ENCODE measurements at places on chromosomes 5 and 9.

DNA sequence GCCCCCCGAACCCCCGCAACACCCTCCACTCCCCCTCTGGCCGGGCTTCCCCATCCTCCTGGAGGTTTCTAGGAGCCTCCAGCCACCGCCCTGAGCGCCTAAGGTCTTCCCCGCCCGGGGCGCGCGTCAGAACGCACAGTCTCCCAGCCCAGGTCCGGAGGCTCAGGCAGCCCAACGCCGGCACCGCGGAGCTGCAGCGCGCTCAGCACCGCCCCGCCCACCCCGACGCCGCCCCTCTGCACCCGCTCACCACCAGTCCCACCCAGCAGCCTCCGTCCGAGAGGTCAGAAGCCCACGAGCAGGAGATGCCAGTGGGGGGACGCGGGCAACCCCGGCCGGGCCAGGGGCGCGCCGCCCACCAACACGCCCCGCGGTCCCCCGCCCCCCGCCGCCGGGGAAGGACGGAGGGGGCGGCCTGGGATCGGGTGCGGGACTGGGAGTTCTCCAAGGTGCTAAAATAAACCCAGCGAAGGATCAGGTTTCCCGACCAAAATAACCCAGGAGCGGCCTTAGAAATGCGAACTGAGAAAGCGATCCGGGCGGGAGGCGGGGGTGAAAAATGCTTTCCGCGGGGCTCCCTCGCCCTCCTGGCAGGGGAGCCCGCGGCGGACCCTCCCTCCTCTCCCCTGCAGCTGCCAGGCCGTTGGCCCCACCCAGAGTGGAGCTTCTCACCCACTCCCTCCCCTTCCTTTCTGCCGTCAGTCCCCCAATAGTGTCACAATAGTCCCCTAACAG is 6.5 kb upstream of the FAM78A start:
- no peak for DNase-seq

DNA sequence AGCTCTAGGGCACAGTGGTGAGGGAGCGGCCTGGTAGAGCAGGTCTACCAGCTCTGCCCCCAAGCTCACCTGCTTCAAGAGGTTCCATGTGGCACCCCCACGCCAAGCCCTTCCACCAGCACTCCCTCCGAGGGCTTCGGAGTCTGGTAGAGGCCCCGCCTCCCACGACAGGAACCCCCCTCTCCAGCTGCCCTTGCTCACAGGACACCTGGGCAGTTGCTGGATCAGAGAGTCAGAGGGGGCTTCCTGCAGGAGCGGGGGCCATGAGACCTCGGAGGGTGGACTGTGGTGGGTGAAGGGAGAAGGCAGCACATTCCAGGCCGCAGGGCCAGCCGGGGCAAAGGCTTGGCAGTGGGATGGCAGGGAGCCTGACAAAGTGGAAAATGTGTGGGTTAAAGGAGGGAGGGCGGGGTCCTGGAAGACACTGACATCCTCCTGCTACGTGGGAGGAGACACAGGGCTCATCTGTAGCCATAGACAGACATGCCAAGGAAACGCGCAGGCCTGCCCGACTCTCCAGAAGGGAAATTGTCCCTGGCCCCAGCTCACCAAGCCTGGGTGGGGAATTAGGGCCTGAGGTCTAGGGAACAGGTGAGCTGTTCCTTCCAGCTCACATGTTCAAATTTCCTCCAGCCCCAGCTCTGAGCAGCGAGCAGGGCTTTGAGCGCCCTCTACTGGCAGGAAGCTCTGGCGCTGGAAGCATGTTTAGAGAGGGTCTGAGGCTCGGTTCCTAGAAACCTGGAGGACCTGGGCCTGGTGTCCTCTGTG is 74.2 kb downstream of the NTNG2 start:
- DNase-seq = peak; percentile 31

GRCh38 chr5:107772418-107773310 is 101.9 kb upstream of the EFNA5 start:
- no peak for DNase-seq

DNA sequence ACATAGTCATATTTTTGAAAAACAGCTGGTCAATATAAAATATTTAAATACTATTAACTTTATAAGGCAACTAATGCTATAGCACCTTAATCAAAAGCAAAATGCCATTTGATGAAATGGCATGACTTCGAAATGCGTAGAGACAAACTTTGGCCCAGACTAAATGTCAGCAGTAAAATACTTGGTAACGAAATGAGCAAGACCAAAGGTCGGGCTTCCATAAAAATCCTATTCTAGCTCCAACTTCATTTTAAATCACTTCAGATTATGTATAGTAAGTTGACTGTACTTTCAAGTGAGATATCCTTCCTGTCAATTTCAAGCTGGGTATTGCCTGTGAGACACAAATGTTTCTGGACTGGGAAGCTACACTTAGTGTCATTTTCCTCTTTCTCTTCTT is 805.4 kb upstream of the ZNF608 start:
- DNase-seq = no peak

GRCh38 chr9:127389381-127390247 is 7.4 kb upstream of the SLC2A8 start:
- DNase-seq = no peak

DNA sequence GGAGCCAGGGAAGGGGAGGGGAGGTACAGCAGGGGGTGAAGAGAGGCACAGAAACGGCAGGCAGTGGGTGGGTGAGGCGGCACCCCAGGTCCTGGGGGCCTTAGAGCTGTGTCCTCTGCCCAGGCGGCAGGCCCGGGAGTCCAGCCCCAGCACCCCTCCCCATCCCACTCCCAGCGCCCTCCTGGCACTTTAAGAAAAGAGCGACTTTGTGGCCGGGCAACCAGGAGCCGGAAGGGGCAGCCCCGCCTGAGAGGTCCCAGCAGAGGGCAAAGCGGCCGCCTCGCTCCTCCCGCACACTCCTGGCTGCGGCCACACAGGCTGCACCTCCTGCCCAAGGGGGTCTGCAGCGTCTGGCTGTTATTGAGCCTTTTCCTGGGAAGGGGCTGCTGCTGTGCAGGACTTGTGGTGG is 42.6 kb downstream of the NACC2 start:
- no peak for DNase-seq

- no peak for DNase-seq
Measured at GRCh38 chr9:38727497-38728001, 7.6 kb upstream of the FAM240B start.

DNA sequence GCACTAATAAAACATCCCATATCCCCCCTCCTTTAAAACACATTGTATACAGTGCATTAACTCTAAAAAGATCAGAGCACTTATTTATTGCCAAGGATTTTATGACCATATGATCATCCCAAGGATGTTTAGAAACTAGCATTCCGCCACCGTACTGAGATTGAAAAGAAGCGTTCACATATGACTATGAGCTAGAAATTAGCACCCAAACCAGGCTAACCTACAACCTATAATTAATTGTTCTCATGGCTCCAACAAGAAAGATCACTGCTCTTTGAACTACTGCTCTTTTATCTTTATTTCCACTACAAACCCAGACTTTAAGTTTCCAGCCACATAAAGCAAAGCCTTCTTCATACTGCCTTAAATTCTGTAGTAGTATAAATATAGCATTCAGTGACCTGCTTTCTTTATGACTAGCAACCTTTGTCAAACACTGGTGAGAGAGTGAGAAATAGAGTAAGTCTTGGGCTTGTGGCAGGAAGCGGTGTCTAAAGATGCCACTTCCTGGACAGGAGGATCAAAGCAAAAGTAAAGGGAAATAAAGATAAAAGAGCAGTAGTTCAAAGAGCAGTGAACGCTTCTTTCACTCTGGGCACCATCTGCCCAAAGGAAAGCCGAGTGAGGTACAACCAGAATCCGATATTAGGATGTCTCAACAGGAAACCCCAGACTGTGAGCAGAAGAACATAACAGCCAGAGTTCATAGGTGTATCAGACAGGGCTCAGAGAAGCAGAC is 151.1 kb upstream of the ERCC6L2 start:
- no peak for DNase-seq

DNA sequence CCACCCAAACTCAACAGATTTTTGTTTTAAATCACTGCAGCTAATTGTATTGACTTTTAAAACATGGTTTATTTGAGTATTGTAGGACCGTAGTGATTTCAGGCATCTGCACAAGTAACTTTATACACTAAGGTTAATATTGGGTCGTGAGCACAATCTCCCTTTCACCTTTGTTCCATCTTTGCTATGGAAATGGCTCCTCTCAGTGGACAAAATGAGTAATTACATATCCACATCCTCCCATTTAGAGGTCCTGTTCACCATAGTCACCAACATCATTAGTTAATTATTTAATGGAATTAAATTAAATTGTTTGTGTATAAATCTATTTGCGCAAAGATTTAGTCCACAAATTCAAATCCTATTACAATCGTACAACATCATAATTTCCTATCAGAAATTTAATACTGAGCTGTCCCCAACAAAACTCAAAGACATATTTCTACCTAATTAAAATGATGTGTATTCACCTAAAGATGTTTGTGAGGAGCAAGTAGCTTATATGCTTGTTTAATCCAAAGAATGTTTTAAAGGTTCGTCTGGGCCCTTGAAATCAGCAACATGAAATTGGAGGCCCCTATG is 173.0 kb upstream of the DAPK1 start:
- no peak for DNase-seq

GRCh38 chr5:106116682-106117081 is 1554.1 kb downstream of the EFNA5 start:
- DNase-seq = no peak

GRCh38 chr5:90852531-90852930 is 293.9 kb downstream of the ADGRV1 start:
- DNase-seq = no peak

GRCh38 chr5:176616511-176616910 is 6.6 kb upstream of the GPRIN1 start:
- DNase-seq = no peak

- no peak for DNase-seq
Measured at GRCh38 chr9:20988671-20989315, 42.6 kb downstream of the HACD4 start.

DNA sequence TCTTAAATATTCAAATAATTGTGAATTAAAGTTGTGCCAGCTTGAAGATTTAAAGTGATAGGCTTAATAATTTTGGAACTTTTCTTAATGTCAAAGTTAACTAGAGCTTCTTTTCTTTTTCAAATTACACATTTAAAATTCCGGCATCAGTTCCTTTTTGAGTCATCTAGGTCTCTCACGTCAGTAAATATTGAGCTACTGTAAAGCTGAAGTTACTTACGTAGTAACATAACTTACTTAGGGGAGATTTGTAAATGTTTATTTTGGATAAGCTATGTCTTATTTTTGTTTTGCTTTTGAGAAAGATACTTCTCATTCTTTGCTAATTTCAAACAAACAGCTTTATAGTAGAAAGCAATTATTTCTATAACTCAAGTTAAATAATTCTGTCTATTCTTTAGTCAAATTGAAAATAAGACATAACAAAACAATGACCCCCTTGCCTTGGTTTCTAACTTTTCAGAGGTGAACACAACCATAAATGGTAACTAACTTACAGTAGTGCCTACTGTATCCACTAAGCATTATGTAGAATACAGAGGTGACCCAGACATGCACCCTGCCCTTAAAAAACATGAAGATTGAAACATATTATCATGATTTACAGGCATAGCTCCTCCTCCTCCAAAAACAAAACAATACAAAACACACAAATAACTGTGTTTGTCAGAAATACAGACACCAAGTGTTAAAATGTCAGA is 29.8 kb downstream of the CD274 start:
- DNase-seq = no peak

GRCh38 chr9:32701321-32702022 is 66.0 kb upstream of the TAF1L start:
- DNase-seq = no peak

DNA sequence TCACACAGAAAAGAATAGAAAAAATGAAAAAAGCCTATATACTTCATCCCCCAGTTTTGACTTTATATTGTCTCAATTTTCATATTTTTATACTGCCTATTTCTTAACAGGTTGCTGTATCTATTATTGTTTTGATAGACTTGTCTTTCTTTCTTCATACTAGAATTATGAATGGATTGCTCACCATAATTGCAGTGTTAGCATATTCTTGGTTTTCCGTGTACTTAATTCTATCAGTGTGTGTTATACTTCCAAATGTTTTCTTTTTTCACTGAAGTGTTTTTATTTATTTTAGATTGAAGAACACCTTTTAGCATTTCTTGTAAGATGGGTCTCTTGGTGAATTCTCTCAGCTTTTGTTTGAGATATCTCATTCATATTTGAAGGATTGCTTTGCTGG is 38.7 kb downstream of the MTRR start:
- DNase-seq = no peak

- DNase-seq = no peak
Measured at GRCh38 chr5:149603920-149604319, 22.6 kb downstream of the ARHGEF37 start.

DNA sequence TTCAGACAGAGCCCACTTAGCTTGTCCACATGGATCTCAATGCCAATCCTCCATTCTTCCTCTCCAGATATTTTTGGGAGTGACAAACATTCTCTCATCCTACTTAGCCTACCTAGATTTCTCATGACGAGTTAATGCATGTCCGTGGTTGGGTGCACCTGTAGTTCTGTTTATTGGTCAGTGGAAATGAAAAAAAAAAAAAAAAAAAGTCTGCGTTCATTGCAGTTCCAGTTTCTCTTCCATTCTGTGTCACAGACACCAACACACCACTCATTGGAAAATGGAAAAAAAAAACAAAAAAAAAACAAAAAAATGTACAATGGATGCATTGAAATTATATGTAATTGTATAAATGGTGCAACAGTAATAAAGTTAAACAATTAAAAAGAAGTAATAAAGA is 59.0 kb downstream of the BASP1 start:
- DNase-seq = no peak

- no peak for DNase-seq
Measured at GRCh38 chr9:95497772-95498171, 19.0 kb downstream of the PTCH1 start.

DNA sequence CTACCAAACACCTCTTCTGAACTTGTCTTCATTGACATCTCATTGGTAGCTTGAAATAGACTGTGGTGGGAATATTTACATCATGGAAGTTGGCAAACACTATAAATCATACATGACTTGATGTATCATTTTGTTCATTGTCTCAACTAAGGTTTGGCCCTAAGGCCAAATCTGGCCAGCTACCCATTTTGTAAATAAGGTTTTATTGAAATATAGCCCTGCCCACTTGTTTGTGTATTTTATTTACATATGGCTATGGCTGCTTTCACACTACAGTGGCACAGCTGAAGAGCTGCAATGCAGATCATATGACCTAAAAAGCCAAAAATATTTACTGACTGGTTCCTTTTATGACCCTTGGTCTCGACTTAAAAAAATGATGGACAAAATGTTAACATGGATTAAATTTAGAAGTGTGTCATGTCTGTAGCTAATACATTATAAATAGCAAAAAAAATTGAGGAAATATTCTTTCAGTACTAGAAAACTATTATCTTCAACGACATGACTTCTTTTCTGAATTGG is 22.1 kb downstream of the FAM240B start:
- DNase-seq = no peak

GRCh38 chr9:109270971-109271925 is 49.6 kb downstream of the EPB41L4B start:
- DNase-seq = no peak

GRCh38 chr9:95857124-95857523 is 18.4 kb upstream of the ERCC6L2 start:
- DNase-seq = no peak

GRCh38 chr9:95820074-95820473 is 55.4 kb upstream of the ERCC6L2 start:
- no peak for DNase-seq

- DNase-seq = no peak
Measured at GRCh38 chr5:80959768-80960442, at the start of gene RASGRF2. TSS of gene RASGRF2 (plus strand) at chr5:80960363. CDS start at chr5:80960739, 376 bp downstream.

GRCh38 chr5:10860645-10861422 is 99.8 kb upstream of the DAP start:
- no peak for DNase-seq
